Globus pallidus (tissue), 1 donor: ENCODE measurements at places on chromosomes 11 and 22.

DNA sequence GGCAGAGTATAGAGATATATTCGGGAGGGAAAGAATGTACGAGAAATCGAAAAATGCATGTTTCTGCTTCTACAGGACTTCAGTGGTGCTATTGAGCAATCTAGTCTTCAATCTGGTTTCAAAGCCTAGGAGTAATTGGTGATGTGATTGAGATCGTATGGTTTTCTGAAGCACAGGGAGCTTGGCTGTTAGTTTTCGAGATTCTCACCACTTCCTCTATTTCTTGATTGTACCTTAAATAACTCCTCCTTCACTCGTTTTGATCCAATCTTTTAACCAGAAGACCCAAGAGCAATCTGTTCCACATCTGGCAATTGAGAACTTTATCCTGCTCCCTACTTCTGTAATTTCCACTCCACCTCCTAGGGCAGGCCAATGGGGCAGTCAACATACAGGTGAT is 518 bp downstream of the CCDC179 start:
- DNase-seq: no peak

- no peak for DNase-seq
These were observed 4.5 kb downstream of the NCF4 start for GRCh38 chr22:36865346-36865745.

DNA sequence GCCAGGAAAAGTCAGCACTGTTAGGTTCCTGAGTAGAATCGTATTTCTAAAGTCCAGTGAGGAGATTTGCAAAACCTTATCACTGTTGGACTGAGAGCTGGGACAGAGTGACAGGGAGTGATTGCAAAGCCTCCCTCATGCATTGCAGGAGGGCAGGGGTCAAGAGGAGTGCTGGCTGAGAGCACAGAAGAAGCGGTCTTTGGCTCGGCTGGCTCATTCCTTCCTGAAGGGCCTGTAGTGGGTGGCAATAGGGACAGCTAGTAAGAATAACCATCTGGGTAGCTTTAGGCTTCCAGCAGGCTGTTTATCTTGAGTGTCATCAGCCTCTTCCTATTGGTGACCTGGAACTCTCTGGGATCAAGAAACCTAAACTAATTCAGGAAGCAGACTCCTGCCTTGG is 53.4 kb downstream of the CD44 start:
- no peak for DNase-seq

GRCh38 chr22:25956801-25957200 is 212.5 kb upstream of the SEZ6L start:
- no peak for DNase-seq

DNA sequence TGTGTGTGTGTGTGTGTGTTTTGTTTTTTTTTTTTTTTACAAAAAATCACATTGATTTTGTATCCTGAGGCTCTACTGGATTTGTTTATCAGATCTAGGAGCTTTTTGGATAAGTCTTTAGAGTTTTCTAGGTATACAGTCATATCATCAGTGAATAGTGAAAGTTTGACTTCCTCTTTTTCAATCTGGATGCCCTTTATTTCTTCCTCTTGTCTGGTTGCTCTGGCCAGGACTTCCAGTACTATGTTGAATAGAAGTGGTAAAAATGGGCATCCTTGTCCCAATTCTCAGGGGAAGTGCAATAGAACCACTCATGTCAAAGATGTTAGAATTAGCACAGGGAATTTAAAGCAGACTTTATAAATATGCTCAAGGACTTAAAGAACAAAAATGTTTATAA is 32.6 kb upstream of the PRDM11 start:
- no peak for DNase-seq

DNA sequence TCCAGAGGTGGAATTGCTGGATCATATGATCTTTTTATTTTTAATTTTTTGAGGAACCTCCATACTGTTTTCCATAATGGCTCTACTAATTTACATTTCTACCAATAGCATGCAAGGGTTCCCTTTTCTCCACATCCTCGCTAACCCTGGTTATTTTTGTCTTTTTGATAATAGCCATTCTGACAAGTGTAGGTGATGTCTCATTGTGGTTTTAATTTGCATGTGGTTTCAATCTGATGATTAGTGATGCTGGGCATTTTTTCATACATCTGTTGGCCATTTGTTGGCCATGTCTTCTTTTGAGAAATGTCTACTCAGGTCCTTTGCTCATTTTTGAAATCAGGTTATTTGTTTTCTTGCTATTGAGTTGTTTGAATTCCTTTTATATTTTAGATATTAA is 15.4 kb upstream of the OR4D5 start:
- no peak for DNase-seq

- DNase-seq: no peak
These were observed 56.9 kb downstream of the ME3 start for GRCh38 chr11:86615487-86615886.

DNA sequence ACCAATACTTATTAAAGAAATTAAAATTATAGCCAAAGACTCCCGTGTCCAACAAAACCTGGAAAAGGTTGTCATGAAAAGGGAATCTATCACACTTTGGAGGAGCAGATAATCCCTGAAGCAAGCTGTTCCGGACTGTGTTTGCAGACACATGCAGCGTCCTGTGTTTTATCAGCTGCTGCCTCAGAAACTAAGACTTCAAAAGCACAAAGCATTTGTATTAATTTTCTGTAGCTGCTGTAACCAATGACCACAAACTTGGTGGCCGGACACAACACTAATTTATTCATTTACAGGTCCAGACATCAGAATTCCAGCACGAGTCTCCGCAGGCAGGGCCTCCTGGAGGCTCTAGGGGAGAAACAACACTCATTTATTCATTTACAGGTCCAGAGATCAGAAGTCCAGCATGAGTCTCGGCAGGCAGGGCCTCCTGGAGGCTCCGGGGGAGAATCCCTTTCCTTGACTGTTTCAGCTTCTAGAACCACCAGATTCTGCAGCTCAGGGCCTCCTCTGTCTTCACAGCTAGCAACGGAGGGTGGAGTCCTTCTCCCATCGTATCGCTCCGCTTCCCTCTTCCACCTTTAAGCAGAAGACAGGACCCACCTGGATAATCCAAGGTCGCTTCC is 465.3 kb downstream of the BRD1 start:
- no peak for DNase-seq

DNA sequence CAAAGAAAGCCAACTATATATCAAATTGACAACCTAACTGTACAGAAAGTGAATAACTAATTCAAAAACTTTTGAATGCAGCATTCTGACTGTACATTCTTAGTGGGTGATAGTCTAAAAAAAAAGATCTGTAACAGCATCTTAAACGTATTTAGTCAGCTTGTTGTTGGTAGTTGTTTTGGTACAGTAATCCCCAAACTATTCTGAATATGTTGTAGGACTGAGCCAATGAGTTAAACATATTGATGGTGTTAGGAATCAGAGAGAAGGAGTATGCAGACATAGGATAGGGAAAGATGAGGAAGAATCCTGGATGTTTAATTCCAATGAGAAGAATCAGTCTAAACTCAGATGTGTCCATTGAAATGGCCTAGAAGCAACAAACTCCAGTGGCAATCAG is 41.9 kb upstream of the KIRREL3 start:
- DNase-seq: no peak

- DNase-seq: no peak
These were observed 188.0 kb upstream of the NCAM1 start for GRCh38 chr11:112773264-112773663.

- DNase-seq: no peak
These were observed 11.1 kb upstream of the OSM start for GRCh38 chr22:30277547-30278344.

DNA sequence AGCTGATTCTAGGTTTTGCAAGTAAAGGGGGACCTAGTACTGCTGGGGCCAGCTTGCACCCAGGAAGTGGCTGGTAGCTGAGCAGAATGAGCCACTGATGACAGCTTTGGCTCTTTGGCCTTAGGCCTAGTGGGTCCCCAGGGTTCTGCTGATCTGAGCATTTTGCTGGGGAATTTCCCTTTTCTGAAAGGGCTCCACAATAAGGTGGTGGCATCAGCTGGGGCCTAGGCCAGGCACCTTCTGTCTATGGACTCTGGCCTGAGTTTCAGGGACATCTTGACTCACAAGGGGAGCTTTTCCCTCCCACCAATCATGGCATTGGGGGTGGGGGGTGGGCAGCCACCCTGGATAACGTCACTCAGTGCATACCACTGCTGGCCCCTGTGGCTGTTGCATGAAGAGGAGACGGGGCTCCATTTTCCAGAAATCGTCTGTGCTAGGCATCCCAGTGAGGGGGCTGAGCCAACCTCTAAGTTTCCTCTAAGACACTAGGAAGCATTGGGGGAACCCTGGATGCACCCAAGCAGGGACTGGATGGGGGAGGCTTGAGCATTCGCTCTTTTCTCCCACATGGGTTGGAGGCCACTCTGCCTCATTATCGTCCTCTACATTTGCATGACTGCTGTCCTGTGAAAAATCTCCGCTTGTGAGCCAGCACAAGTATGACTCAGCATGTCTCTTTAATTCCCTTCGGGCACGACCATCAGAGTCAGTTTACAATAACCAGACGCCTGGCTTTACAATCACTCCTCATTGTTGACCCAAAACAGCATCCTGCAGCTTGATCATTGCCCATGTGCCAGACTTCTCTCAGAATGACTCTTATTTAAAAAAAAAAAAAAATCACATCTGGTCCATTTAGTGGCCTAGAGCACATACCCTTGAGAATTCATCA is 145.0 kb upstream of the THY1 start:
- DNase-seq: peak; percentile 64

DNA sequence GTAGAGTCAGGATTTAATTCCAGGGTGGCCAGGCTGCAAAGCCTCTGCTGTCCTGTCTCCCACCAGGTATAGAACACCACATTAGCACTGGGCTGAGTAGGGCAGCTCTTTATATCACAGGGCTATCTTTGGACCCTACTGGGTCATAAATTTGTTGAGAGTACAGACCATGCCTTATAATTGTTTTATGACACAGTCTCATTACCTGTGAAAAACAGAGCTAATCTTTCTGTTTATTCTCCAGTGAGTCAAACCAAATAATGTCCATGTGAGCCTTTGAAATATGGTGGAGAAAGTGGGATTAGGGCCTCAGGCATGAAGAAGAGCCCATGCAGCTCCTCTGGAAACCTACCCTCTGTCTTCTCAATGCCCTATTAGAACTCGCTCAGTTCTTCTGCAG is 49.6 kb upstream of the KIRREL3 start:
- no peak for DNase-seq

- peak; percentile 59 for DNase-seq
These were observed 6.1 kb downstream of the APLNR start for GRCh38 chr11:57230791-57231538.

- DNase-seq: no peak
These were observed 9.3 kb downstream of the CD82 start for GRCh38 chr11:44574610-44575287.

DNA sequence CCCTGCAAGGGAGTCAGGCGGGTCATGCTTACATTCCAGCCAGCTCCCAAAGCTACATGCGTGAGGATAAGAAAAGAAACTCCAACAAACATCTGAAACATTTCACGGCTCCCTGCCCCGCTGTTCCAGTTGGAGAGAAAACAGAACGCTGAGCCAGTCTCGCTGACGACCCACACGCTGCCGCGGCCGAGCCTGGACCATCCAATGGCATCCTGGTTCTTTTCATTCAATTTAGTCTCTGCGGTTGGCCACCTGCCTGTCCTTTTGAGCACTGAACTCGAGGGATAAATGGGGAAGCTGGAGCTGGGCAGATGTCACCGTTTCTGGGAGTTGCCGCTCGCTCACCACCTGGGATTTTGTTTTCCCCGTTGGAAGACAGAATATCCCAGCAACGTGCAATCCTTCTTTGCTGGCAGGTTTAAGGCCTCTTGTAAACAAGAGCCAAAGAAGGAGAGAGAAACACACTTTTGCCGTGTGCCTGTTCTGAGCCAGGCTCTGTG is 45.3 kb upstream of the SHISAL1 start:
- DNase-seq: peak; percentile 13

DNA sequence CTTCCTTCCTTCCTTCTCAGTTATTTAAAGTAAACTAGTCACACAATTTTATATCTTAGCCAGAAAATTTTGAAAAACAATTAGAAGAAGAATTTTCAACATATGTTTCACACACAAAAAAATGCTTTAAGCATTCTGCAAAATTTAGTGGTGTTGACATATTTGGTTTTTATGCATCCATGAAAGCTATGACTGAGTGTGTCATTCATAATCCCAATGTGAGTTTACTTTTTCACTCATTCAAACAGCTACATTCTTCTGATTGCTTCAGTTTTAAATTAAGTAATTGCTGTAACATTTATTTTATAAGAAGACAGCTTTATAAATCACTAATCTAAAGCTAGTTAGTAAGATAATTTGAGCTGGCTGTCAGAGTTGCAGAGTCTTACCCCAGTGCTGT is 453.5 kb downstream of the LRRC4C start:
- no peak for DNase-seq

- no peak for DNase-seq
These were observed 33.7 kb downstream of the MRGPRX2 start for GRCh38 chr11:19026862-19027261.

GRCh38 chr22:36783743-36784142 is 7.8 kb upstream of the IFT27 start:
- no peak for DNase-seq

GRCh38 chr11:13119941-13120520 is 110.9 kb downstream of the RASSF10 start:
- DNase-seq: no peak

- no peak for DNase-seq
These were observed 6.2 kb downstream of the PTPN5 start for GRCh38 chr11:18785411-18785810.

DNA sequence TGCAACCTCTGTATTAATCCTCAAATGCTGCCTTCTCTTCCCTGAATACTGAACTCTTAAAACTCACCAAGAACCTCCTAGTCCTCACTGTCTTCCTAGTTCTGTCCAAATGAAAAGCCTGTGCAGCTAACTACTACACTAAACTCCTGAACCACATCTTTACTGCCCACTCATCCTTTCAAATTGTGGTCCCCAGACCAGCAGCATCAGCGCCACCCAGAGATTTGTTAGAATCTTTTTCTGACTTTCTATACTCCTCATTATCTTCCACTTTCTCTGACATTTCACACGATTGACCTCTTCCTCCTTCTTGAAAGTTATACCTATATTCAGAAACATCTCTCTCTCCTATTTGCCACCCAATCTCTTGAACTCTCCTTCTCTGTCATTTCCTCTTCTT is 461.3 kb downstream of the DLG2 start:
- DNase-seq: no peak

- DNase-seq: peak; percentile 63
These were observed 42.2 kb upstream of the FAM181B start for GRCh38 chr11:82775736-82776346.

DNA sequence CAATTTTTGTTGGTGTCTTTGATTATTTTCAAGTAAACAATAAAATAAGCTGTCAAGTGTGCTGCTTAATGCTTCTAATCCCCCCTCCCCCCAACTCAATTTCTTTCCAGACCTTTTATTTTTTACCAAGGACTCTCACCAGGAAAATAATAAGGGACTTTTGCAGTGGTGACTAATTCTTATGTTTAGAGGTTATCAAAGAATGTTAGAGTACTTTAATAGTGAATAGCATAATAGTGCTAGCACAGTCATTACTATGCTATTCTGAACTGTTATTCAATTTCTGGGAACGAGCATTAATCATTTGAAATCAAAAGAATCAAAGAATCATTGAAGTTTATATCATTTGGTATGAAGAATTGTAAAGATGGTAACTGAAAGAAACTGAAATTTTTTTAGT is 251.4 kb downstream of the DDX10 start:
- DNase-seq: no peak

GRCh38 chr11:48043991-48044512 is 63.7 kb downstream of the PTPRJ start:
- no peak for DNase-seq
